Stimulated activated CD4-positive, alpha-beta T cell treated with anti-CD3 and anti-CD28 coated beads, Interleukin-1b, Interleukin-23, amount 100 ng/mL, for 4 hours (primary cell): ENCODE measurements at places on chromosomes 3 and 15.
A peak's percentile ranks its signal among the peaks of the same experiment; 100 is the strongest.

DNA sequence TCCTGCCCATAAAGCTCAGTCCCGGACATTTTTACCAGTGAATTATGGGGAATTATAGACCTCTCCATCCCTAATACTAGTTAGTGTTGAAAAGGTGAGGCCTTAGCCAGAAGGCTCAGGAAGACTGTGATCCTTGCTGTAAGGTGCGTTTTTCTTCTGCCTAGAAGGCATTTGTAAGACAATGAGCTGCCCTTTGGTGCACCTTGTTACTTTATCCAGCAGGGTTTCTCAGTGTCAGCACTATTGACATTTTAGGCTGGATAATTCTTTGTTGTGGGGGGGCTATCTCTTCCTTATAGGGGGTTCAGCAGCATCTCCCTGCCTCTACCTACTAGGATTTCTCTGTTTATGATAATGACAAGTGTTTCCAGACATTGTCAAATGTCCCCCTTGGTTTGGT, 108.1 kb upstream of the ABHD17C start:
- no peak for DNase-seq

GRCh38 chr3:42763021-42763420, 10.0 kb downstream of the CCDC13 start:
- DNase-seq = no peak

DNA sequence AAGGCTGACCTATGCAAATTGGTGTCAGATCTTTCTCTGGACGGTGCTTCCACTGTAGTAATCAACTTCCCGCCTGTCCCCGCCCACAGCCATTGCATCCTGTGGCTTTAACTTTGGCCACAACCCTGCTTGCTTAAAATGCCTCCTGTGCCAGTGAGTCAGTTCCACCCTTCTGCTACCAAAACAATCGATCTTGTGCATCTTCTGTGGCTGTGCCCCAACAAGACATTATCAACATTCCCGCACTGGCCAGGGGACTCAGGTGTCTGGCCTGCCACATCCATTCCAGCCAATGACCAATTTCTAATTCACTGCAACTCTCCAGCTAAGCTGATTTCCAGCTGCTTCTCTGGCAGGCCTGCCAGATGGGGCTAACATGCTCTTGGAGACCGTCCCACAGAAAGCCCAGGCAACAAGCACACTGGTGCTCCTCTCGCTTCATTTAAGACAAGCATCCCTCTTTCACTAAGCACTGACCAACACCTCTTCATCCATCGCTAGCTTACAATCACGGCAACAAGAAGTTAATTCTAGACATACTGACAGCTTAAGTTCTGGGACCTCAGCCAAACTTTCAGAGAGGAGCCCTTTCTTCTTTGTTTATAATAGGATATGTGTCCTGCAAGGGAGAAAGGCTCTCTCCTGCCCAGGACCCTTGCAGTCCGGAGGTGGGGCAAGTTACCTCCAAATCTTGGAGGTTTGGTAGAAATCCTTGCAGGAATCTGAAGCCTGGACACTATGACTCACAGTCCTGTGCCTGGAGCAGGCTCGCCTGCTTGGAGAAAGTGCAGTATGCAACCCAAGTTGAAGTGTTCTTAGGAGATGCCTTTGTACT, 6.7 kb downstream of the CA12 start:
- no peak for DNase-seq

DNA sequence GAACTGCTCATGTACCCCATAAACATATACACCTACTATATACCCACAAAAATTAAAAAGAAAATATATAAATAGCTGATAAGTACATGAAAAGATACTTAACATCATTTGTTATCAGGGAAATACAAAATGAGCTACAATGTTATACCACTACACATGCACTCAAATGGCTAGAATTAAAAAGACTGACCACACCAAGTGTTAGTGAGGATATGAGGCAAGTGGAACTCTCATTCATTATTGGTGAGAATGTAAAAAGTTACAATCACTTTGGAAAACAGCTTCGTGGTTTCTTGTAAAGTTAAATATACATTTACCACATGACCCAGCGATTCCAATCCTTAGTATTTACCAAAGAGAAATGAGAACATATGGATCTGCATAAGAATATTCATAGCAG, 26.5 kb downstream of the EOMES start:
- no peak for DNase-seq

DNA sequence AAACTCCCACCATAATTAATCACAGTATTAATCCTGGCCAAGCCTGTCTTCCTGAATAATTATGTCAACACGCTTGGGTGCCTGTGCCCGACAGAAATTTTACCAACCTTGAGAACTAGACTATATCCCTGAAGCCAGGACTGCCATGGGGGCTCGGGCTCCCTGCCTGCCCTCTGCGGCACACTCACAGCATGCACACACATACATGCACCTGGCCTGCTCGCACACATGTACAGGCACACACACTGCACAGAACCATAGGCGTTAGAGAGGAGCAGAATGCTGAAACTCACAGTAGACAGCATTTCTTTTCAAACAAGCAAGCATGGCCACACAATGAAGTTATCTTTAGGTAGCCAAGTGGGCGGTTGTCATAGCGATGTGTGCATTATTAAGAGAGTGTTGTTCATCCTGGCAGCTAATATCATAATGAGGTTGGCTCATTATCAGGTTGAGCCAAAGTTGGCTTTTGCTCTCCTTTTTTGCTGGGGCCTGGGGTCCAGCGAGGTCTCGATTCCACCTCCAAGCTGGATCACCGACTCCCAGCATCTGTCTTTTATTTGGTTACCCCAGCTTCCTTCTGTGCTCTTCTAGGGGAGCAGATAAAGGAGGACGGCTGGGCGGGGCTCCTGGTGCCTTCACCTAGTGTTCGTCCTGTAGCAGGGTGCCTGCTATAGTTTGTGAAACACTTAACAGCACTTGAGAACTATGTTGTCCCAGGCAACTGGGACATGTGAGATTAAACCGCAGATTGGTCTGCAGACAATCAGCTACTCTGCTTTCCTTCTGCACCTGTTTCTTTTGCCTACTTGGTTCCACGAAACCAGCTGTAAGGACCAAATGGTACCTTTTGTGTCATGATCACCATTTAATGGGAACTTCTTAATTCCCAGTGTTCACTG, 91.4 kb downstream of the ZNF621 start:
- no peak for DNase-seq

DNA sequence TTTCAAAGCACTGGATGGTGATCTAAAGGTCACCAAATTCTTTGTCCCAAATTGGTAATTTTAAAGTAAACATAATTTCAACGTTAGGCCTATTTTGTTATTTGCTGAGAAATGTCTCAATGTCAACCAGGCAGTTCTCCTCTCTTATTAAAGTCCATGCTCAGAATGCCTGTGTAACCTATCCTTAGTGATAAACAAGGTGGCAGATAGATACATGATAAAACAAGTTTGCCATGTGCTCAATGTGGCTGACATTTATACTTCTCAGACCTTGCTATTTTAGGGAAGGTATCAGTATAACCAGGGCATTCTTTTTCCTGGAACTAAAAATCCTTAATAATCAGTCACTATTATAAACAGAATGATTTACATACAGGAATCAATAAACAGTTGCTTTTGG, 8.5 kb downstream of the MBNL1 start:
- DNase-seq = no peak

- no peak for DNase-seq
Observed at GRCh38 chr3:83034806-83035703, 1273.6 kb upstream of the GBE1 start.

- no peak for DNase-seq
Observed at GRCh38 chr15:62165793-62166375, 799 bp upstream of the C2CD4B start.

DNA sequence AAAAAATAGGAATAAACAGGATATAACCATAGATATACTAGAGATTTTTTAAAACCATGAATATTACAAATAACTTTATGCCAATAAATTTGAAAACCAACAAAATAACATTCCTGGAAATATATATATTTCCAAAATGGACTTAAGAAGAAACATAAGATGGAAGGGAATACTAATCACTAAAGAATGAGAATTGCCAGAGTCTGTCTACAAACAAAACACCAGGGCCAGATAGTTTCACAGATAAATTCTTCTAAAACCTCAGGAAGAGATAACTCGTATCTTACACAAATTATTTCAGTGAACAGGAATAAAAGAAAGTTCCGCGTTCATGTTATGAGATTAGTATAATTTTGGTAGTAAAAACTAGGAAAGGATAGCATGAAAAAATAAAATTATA, 107.3 kb downstream of the HERC1 start:
- DNase-seq = no peak

DNA sequence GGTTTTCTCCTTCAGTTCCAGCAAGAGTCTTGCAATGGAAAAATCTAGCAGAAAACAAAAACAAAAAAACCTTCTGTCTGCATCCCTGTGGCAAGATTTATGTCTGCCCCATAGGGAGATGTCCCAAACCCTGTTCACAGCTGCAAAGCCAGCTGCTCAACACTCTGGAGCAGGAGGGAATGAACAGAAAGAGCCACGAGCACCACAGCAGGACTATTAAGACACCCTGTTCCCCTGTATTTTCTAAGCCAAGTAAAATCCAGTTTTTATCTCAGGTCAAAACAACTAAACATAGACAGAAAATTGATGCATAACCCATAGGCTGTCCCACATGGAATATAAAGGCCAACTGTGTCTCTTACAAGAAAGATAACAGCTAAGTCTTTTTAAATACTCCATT, 357.9 kb downstream of the LSAMP start:
- DNase-seq = no peak

DNA sequence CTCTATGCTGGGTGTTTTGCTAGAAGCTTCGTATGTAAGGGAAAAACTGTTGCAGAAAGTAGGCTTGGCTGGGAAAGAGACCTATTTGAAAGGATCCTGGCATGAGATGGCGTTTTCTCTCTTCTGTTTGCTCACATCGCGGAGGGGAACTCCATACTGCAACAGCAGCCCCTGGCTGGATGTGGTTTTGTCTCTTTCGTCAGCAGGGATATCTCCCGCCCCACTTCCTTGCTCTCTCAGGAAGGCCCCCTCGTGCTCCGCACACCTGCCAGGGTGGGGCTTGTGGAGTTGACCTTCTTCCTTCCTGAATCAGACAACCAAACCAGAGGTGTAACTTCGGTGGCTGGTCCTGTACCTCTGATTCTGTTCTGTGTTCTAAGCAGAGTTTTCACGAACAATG, 26.4 kb upstream of the MYZAP start:
- DNase-seq = no peak

- DNase-seq = no peak
Observed at GRCh38 chr15:93102211-93102610, 13.2 kb upstream of the RGMA start.

DNA sequence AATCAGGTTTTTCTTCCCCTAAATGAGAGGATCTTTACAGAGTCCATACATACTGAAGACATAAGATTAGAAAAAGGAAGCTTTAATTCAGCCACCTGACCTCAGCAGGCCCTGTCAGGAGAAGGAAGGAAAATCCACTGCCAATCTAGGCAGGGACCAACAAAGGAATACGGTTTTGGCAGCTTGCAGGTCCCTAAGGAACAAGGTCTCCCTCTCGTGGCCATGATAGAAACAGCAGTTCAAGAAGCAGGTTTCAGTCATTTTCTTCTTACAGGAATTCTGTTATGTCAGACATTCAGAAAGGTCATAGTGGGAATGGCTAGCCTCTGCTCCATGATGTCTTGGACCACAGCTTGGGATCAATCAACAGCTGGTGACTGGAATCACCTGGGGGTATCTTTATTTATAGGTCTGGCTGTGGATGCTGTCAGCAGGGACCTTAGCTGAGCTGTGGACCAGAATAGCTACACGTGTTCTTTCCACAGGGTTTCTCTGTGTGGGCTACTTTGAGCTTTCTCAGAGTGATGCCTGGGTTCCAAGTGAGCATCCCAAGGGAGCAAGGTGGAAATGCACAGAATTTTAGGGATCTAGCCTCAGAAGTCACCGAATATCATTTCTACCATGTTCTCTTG, 9.4 kb upstream of the CMSS1 start:
- DNase-seq = peak; percentile 36

DNA sequence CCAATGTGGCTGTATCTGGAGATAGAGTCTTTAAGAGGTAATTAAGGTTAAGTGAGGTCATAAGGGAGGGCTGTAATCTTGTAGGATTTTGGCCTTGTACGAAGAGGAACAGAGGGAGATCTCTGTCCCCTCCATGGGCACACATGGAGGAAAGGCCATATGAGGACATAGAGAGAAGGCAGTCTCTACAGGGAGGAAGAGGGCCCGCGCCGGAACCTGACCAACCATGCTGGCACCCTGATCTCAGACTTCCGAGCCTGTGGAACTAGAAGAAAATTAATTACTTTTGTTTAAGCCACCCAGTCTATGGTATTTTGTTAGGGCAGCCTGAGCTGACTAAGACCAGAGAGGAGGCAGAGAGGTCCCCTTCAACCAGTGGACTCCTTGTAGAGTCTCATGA, 17.7 kb upstream of the MRPS22 start:
- no peak for DNase-seq

- DNase-seq = no peak
Observed at GRCh38 chr3:39434574-39434973, 28.1 kb downstream of the RPSA start.

DNA sequence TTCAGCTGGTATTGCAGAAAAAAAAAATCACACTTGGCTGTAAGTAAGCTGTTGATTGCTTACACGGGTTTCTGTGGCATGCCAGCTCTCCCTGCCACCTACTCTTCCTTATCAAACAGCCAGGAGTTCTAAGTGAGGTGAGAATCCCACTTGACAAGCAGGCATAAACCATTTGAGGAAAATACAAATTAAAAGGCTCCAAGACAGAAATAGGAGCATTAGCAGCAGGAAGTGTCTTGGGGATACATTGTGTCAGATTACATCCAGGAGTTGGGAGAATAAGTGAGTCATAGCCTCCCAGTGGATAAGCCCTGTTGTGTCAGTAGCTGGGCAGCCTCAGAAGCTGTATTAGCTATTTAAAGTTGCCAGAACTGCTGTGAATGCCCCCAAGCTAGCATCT, 256.0 kb downstream of the CNTN4 start:
- DNase-seq = no peak

- no peak for DNase-seq
Observed at GRCh38 chr15:83112233-83112955, 4.9 kb downstream of the TM6SF1 start.

- DNase-seq = no peak
Observed at GRCh38 chr3:167148136-167148535, 232.0 kb downstream of the ZBBX start.

GRCh38 chr3:124322309-124322880, 330.5 kb upstream of the ROPN1 start:
- no peak for DNase-seq

- DNase-seq = no peak
Observed at GRCh38 chr3:139548801-139549200, 9.3 kb upstream of the RBP1 start.

GRCh38 chr3:128903501-128903900, 24.1 kb downstream of the ACAD9 start:
- DNase-seq = no peak

- DNase-seq = no peak
Observed at GRCh38 chr3:184796551-184796950, 15.4 kb upstream of the VPS8 start.

GRCh38 chr3:55692295-55692956, 205.3 kb upstream of the WNT5A start:
- no peak for DNase-seq

- peak; percentile 82 for DNase-seq
Observed at GRCh38 chr15:38564557-38565286, at the start of gene RASGRP1. Gene RASGRP1, minus strand, starts transcription at chr15:38564814. Its CDS starts 186 bp downstream, at chr15:38564628.

- DNase-seq = no peak
Observed at GRCh38 chr3:9222049-9222448, 27.4 kb downstream of the SRGAP3 start.
